ENCODE measurements at places on chromosomes 4 and X. TPM values are rescaled to one million over a fixed set of nuclear protein-coding genes. Genes with fewer than 3 reads are reported as not detected.

CPZ gene
- 0.94 TPM for total RNA-seq

RENBP gene
- total RNA-seq = 9.3 TPM

PRDM5 gene
- total RNA-seq = 5.1 TPM

BTK gene
- total RNA-seq = 6.5 TPM

PCDH7 gene
- 2.4 TPM for total RNA-seq

SASH3 gene
- 176 TPM for total RNA-seq

UBE2D3 gene
- 326 TPM for total RNA-seq

PPARGC1A gene
- total RNA-seq = 1.4 TPM

ARHGAP10 gene
- total RNA-seq = 11.8 TPM

F9 gene
- total RNA-seq = not detected

HTT-AS gene
- not detected for total RNA-seq

SRPX2 gene
- total RNA-seq = 1.6 TPM

AADAT gene
- total RNA-seq = 1.7 TPM

SOX3 gene
- 0.05 TPM for total RNA-seq

- no peak for DNase-seq
Observed at GRCh38 chr4:177681902-177682301, 239.7 kb upstream of the AGA start.

DNA sequence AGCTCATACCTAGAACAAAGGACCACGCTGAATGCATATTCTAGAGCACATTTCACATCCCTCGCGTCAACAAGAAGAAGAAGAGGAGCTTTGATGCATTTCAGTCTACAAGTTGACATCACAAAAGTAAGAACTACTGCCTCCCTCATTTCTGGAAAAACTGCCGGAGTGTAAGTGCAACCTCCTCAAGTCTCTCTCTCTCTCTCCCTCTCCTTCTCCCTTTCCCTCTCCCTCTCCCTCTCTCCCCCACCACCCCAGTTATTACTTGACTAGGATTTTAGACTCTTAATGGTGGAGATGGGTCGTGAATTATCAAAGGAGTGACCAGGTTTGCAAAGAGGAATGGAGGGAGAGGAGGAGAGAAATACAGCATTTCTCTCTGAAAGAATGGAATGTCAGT, 1.4 kb upstream of the IRS4 start:
- no peak for DNase-seq

- no peak for DNase-seq
Observed at GRCh38 chr4:6200922-6201362, 593 bp upstream of the JAKMIP1 start.

- no peak for DNase-seq
Observed at GRCh38 chrX:104359124-104359523, 104.4 kb upstream of the ESX1 start.

DNA sequence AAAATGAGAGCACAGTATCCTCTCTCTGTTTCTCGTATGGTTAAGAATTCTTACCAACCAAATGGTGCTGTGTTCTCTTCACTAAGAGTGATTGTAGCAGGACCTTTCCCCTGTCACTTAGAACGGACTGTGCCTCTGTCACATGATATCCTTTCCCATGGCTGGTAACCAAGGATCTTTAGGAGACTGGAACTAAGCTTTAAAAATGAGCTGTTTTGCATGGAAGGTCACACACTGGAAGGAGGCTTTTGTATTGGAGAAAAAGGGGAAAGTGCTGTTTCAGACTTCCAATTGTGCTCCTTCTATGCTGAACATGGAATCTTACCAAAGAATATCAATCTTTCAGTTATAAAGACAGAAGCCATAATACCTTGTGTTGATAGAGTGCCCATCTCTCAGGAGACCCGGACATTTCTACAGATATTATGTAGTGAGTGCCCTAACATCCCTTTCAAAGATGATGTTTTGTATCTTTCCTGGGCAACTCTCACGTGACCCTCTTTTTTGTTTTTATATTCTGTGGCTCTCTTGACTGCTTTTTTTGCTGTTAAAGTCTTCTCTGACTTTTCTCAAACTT, 148.6 kb downstream of the SLC4A4 start:
- no peak for DNase-seq

- no peak for DNase-seq
Observed at GRCh38 chr4:106584337-106584989, 215.9 kb upstream of the GIMD1 start.

- no peak for DNase-seq
Observed at GRCh38 chr4:604131-604530, 21.2 kb upstream of the PDE6B start.

- DNase-seq = no peak
Observed at GRCh38 chr4:69497076-69497475, 1.4 kb upstream of the UGT2B4 start.

- DNase-seq = no peak
Observed at GRCh38 chr4:88630756-88631155, 38.5 kb downstream of the HERC3 start.

DNA sequence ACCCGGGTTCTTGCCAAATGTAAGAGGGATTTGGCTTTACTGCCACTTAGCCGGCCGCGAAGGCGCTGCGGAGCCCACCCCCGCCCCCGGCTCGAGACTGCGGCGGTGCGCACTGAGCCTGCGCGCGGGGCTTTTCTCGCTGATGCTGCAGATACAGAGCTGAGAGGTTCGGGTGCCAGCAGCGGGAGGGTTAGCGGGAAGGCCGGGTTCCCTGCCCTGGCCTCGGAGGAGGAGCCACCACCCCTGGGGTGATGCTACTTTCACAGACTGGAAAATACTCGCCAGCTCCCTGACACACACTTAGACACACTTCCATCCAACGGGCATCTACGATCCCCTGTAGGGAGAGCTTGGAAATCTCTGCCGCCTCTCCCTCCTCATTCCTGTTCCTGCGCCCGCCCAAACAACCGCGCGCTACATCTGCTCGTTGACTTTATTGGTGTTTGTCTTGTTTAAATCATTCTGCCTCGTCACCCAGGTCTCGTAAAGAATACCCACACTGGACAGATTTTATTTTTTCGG, 2.1 kb upstream of the PCDH7 start:
- DNase-seq = no peak

GRCh38 chr4:25882226-25882625, 19.4 kb upstream of the SEL1L3 start:
- DNase-seq = no peak

DNA sequence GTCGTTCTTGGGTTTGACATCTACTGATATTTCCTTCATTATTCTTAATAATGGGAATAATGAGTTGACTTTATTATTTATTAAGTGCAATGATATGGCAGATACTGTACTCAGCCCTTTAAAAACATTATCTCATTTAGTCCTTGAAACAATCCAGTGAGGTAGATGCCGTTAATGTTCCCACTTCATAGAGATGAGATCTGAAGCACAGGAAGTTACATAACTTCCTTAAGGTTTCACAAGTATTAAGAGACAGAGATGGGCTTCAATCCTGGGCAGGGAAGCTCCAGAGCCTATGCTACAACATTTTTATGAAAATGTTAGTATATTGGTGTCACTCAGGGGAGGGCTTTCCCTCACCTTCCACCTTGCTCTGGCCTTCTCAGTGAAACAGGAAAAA, 9.7 kb upstream of the KLHL13 start:
- no peak for DNase-seq

GRCh38 chrX:107940095-107940494, 42.1 kb downstream of the TEX13B start:
- DNase-seq = no peak

GRCh38 chr4:139720806-139721205, 55.2 kb downstream of the MGST2 start:
- no peak for DNase-seq

GRCh38 chrX:95076449-95076848, 1402.4 kb downstream of the FAM133A start:
- no peak for DNase-seq

DNA sequence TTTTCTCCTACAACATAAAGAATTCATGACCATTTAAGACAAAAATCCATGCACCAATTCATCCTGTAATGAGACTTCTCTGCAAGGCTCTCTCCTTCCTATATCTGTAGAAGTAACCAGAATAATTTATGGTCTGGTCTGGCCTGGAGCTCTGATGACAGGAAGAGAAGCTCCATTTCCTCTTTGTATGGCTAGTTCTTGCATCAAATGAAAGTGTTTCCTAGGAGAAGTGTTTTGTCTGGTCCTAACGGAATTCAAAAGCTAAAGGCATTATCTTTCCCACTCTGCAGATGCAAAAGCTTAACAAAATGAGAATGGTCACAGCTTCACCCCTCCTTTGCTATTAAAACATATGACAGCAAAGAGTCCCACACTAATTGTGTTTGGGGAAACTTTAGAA, 55.1 kb downstream of the SPATA18 start:
- DNase-seq = no peak

DNA sequence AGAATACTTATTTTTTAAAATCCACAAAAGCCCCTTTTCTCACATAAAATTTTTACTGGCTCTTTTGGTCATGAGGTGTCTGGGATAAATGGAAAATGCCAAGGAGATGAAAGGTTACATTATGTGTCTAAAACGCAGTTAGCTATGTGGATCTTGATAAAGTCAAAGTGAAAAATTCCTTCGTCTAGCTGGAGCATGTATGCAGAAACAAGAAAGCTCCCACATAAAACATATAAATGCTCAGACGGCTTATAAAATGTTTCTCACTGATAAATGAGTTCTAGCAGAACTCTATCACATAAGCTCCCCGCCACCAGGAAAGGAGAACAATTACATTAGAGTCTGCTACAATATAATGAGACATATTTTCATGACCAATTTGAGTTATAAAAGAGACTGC, 83.8 kb downstream of the TBC1D9 start:
- DNase-seq = no peak

- no peak for DNase-seq
Observed at GRCh38 chr4:54879576-54879975, 221.8 kb downstream of the KIT start.

GRCh38 chr4:147550626-147551246, 66.5 kb upstream of the TMEM184C start:
- DNase-seq = no peak

- DNase-seq = no peak
Observed at GRCh38 chr4:48986654-48987164, 634 bp downstream of the CWH43 start.

GRCh38 chr4:113411496-113411938, 350.0 kb downstream of the CAMK2D start:
- no peak for DNase-seq

DNA sequence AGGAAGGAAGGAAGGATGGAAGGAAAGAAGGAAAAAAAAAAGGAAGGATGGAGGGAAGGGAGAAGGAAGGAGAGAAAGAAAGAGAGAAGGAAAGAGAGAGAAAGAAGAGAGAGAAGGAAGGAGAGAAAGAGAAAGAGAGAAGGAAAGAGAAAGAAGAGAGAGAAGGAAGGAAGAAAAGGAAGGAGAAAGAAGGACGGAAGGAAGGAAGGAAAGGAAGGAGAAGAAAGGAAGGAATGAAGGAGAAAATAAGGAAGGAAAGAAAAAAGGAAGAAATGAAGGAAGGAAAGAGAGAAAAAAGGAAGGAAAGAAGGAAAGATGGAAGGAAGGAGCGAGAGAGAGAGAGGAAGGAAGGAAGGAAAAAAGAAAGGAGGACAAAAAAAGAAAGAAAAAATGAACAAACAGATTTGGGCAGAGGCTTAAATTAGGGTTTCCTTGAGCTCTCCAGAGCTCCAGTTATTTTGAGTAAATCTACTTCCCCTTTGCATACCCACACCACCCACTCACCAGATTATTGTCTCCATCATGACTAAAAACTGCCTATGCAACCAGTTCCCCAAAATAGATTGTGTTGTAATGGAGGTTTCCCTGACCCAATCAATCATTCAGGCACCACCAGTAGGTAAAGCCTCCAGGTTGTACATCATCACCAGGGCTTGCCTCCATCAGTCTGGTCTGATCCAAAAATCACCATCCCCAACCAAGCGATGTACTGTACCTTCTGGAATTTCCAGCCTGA, 1722.9 kb upstream of the PCDH10 start:
- DNase-seq = no peak

DNA sequence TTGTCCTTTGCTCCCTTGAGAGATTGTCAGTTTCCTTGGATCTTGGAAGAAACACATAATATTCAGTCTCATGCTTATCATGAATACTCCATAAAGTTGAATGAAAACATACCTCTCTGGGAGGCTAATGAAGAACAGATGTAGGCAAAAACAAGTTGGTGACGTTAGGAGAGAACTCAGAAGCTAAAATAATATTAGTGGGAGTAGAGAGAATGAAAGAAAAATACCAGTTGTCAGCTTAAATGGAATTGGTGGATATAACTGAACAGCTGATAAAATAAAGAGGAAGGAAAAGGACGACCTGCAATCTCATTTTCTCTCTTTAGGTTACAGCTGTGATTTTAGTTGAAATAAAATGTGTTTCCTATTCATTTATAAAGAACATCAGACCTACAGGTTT, 124.8 kb downstream of the SNCA start:
- no peak for DNase-seq

GRCh38 chrX:27583976-27584375, 6.2 kb upstream of the DCAF8L2 start:
- no peak for DNase-seq

DNA sequence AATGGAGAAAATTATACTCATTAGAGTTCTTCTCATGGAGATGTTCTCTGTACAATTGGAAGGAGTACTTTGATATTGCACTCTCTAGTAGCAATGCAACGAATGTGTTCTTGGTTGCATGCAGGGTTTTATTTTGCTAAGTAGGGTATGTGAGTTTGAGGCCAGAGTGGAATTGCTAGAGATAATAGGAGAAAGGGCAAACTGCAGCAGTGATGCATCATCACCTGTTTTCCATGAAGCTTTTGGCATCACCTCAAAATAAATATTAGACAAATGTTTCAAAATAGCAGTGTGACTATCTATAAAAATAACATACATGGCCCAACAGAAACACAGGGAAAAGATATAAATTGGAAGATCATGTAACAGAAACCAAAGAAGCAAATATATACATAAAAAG, 93.3 kb downstream of the TIGD2 start:
- DNase-seq = no peak

Data from thymus (tissue), 14 donors.